Upper lobe of left lung (tissue), 6 donors: ENCODE measurements at places on chromosomes 1 and 21. TPM values are rescaled to one million over a fixed set of nuclear protein-coding genes. Genes with fewer than 3 reads are reported as not detected.

GRCh38 chr1:234778221-234779159 lies 168.5 kb upstream of the IRF2BP2 start:
- peak overlapping the region; percentile 21 for H3K27ac ChIP-seq
- no peaks in the 10 kb centered on the region for H3K4me1 ChIP-seq
- no peaks in the 10 kb centered on the region for H3K27me3 ChIP-seq
- peak; percentile 56 for DNase-seq
- no peaks in the 10 kb centered on the region for H3K36me3 ChIP-seq

DNA sequence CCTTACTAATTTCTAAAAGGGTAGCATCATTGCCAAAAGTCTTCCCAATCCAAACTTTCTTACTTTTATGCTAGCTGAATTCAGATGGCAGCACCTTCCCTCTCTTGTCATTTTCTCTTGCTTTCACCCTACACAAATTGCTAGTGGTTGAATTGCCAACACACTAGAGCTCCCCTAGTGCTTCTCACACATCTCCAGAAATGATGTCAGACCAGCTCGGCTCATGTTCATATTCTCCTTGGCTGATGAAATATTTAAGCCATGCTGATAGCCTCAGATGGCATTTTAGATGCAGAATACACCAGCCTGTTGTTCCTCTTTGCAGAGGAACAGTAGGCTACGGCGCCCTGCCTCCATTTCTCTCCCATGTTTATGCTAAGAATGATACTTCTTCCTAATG lies 256.9 kb downstream of the PTBP2 start:
- H3K27ac ChIP-seq = no peak overlapping the region
- no peaks in the 10 kb centered on the region for H3K36me3 ChIP-seq
- H3K4me3 ChIP-seq = no peak overlapping the region

GRCh38 chr1:233114860-233115259 lies 164.4 kb downstream of the NTPCR start:
- H3K27ac ChIP-seq = peak overlapping the region; percentile 20
- peaks cover 30% of the 10 kb centered on the region for H3K4me1 ChIP-seq
- H3K36me3 ChIP-seq = no peaks in the 10 kb centered on the region
- H3K4me3 ChIP-seq = no peak overlapping the region

GRCh38 chr1:98181036-98181764 lies 260.4 kb upstream of the DPYD start:
- no peaks in the 10 kb centered on the region for H3K4me1 ChIP-seq
- no peaks in the 10 kb centered on the region for H3K27me3 ChIP-seq
- no peak overlapping the region for H3K4me3 ChIP-seq
- H3K27ac ChIP-seq = no peak overlapping the region
- no peak for DNase-seq

SAMD11 gene
- total RNA-seq = 3.0 TPM

LGR6 gene
- total RNA-seq = 0.46 TPM

NBPF6 gene
- not detected for total RNA-seq

- H3K27ac ChIP-seq = no peak overlapping the region
- H3K36me3 ChIP-seq = no peaks in the 10 kb centered on the region
- no peaks in the 10 kb centered on the region for H3K4me1 ChIP-seq
- no peak for DNase-seq
Observed at GRCh38 chr1:50183378-50184133, 74.8 kb downstream of the ELAVL4 start.

ALX3 gene
- not detected for total RNA-seq

DNA sequence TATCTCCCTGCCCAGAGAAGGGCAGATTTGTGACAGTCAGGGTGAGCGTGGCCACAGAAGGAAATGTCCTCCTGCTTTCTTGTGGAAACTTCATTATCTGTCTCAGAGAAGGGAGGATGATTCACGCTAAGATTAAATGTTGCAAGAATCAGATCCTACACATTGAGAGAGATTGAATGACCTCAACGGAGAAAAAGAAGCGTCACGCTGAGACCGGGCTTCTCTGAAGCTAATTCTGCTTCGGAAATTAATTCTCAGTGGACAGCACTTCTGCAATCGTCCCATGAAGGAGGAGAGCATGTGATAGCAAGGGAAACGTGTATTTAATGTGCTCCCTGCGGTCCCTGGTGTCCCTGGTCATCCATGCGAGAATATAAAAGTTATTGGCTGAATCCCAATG lies 19.8 kb upstream of the C1orf21 start:
- no peak overlapping the region for H3K4me3 ChIP-seq
- DNase-seq = no peak
- H3K4me1 ChIP-seq = no peaks in the 10 kb centered on the region
